ENCODE measurements at places on chromosomes 5 and 9. TPM values are rescaled to one million over a fixed set of nuclear protein-coding genes. Genes with fewer than 3 reads are reported as not detected.
A peak's percentile ranks its signal among the peaks of the same experiment; 100 is the strongest.

DNA sequence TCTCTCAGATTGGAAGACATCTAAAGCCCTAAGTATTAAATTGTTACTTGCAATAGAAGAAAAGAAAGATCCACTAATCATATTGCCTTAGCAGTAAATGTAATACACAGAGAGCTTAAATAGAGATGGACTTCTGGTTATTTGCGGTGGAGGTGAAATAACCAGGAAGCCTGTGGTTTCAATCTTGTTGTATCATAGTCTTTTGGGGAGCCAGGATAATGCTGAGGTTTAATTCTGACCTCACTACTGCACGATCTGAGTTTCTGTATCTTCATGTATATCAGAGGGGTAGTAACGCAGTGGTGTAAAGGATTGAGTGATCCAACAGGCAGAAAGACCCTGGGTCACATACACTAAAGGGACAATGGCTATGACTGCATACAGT lies 71.7 kb downstream of the ANKRD55 start:
- H3K4me3 ChIP-seq: no peak overlapping the region
- H3K27me3 ChIP-seq: no peaks in the 10 kb centered on the region
- H3K36me3 ChIP-seq: no peaks in the 10 kb centered on the region
- no peak for DNase-seq
- peaks cover 48% of the 10 kb centered on the region for H3K4me1 ChIP-seq

GRCh38 chr5:178476531-178476930 lies 113.7 kb downstream of the COL23A1 start:
- no peak overlapping the region for H3K4me3 ChIP-seq
- no peak for DNase-seq
- no peaks in the 10 kb centered on the region for H3K36me3 ChIP-seq
- H3K4me1 ChIP-seq: no peaks in the 10 kb centered on the region

DNA sequence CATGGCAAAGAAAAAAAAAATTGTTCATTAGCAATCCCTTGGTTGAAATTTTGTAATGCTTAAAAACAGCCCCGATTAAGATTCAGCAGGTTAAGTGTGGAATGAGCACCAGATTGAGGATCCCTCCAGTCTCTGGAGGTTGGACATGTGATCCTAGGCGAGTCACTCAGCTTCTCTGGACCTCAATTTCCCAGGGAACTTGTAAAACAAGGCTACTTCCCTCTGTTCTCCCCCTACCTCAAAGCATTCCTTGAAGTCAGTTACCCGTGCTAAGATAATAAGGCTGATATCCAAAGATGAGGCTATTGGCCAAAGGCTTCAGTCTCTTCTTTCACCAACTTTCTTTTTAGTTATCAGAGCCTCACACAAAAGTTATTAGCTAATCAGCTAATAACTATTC lies 2.9 kb downstream of the KLHL3 start:
- H3K27me3 ChIP-seq: no peaks in the 10 kb centered on the region
- H3K4me3 ChIP-seq: no peak overlapping the region
- H3K27ac ChIP-seq: no peak overlapping the region

Gene FOXD1
- polyA plus RNA-seq: 0.28 TPM

- H3K4me1 ChIP-seq: no peaks in the 10 kb centered on the region
- no peak overlapping the region for H3K4me3 ChIP-seq
- H3K36me3 ChIP-seq: no peaks in the 10 kb centered on the region
- H3K27me3 ChIP-seq: no peaks in the 10 kb centered on the region
- no peak for DNase-seq
These were observed 102.8 kb downstream of the IRX1 start for GRCh38 chr5:3698412-3698811.

GRCh38 chr9:16133556-16134227 lies 580.8 kb downstream of the CCDC171 start:
- H3K4me3 ChIP-seq: no peak overlapping the region
- no peaks in the 10 kb centered on the region for H3K4me1 ChIP-seq
- no peaks in the 10 kb centered on the region for H3K36me3 ChIP-seq
- H3K27ac ChIP-seq: no peak overlapping the region
- DNase-seq: no peak
- no peaks in the 10 kb centered on the region for H3K27me3 ChIP-seq

Gene BARHL1
- polyA plus RNA-seq: not detected

Gene CCNI2
- polyA plus RNA-seq: 1.3 TPM

GRCh38 chr5:67248703-67249589 lies 52.3 kb upstream of the CD180 start:
- H3K27ac ChIP-seq: peak overlapping the region; percentile 39
- H3K4me1 ChIP-seq: peaks cover 43% of the 10 kb centered on the region
- H3K4me3 ChIP-seq: no peak overlapping the region
- DNase-seq: no peak

DNA sequence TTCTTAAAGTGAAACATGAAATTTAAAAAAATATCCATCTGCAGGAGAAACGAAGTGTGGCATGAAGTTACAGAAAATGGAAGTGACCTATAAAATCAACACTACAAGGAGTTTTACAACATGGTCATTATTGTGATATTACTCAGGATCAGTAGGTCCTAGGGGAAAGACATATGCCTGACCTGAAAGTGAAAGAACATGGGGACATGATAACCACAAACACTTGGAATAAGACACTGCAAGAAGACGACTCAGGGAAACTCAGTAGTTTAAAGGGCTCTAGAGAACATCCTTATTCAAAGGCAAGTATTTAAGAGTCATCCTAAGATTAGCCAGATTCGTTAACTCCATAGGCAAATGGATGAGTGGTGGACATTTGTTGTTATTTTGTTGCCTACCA lies 19.9 kb upstream of the LPAR1 start:
- DNase-seq: no peak
- no peaks in the 10 kb centered on the region for H3K27me3 ChIP-seq
- H3K4me3 ChIP-seq: no peak overlapping the region
- H3K27ac ChIP-seq: no peak overlapping the region

- no peak overlapping the region for H3K4me3 ChIP-seq
- no peaks in the 10 kb centered on the region for H3K36me3 ChIP-seq
- DNase-seq: no peak
- H3K27me3 ChIP-seq: no peaks in the 10 kb centered on the region
These were observed 169.4 kb upstream of the ANKRD55 start for GRCh38 chr5:56402266-56403220.

Gene NR5A1
- polyA plus RNA-seq: 0.03 TPM

- no peaks in the 10 kb centered on the region for H3K36me3 ChIP-seq
- no peaks in the 10 kb centered on the region for H3K27me3 ChIP-seq
- peak overlapping the region; percentile 53 for H3K4me3 ChIP-seq
- peaks cover 12% of the 10 kb centered on the region for H3K4me1 ChIP-seq
- H3K27ac ChIP-seq: peak overlapping the region; percentile 57
- DNase-seq: peak; percentile 93
These were observed 438 bp downstream of the SOX30 start for GRCh38 chr5:157651623-157652376.

Gene CORO2A
- 10.8 TPM for polyA plus RNA-seq

Gene ROR2
- polyA plus RNA-seq: 3.0 TPM

GRCh38 chr9:136599811-136600660 lies 54.2 kb upstream of the NOTCH1 start:
- H3K27me3 ChIP-seq: no peaks in the 10 kb centered on the region
- peak; percentile 75 for DNase-seq
- no peaks in the 10 kb centered on the region for H3K36me3 ChIP-seq
- H3K4me1 ChIP-seq: peaks cover 31% of the 10 kb centered on the region
- H3K4me3 ChIP-seq: no peak overlapping the region

Data from stomach (tissue), 19 donors.